Frontal cortex (tissue), 4 donors: ENCODE measurements at places on chromosomes 16 and 17. TPM values are rescaled to one million over a fixed set of nuclear protein-coding genes. Genes with fewer than 3 reads are reported as not detected.

Gene C1QTNF8
- total RNA-seq, result not detected

DNA sequence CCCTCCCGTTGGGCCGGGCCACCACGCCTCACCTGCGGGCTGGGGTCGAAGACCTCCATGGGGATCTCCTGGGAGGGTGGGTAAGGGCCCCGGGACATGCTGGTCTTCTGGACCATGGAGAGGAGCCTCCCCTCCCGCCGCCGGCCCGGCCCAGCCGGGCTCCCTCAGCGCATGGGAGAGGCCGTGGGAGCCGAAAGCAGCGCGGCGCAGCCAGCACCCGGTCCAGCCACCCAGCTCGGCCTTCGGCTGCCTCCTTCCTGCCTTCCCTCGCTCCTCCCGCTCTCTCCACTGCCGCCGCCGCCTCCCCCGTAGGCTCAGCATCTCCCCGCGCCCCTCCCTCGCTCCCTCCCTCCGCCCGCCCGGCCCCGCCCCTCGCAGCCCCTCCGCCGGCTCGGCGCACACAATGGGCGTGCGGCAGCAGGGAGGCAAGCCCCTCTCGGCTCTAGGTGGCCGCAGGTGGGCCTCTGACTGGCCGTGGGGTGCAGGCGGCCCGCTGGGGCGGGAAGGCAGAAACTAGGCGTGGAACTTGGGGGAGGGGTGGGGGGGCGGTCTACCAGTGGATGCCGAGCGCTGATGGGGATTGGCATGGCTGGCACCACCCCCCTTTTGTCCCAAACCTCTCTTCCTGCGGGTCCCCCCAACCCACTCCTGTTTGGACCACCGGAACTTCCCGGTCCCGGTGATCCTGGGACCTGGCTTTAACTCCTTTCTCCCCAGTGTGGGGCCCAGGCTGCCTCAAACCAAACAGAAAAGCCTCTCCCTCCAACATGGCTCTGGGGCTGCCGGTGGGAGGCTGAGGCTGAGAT, at the start of gene CACNB1:
Gene CACNB1 (minus strand): TSS at position 290 of the 806 bp plus-strand sequence. CDS start 174 bp downstream, at position 116.
- DNase-seq, result peak; percentile 81

DNA sequence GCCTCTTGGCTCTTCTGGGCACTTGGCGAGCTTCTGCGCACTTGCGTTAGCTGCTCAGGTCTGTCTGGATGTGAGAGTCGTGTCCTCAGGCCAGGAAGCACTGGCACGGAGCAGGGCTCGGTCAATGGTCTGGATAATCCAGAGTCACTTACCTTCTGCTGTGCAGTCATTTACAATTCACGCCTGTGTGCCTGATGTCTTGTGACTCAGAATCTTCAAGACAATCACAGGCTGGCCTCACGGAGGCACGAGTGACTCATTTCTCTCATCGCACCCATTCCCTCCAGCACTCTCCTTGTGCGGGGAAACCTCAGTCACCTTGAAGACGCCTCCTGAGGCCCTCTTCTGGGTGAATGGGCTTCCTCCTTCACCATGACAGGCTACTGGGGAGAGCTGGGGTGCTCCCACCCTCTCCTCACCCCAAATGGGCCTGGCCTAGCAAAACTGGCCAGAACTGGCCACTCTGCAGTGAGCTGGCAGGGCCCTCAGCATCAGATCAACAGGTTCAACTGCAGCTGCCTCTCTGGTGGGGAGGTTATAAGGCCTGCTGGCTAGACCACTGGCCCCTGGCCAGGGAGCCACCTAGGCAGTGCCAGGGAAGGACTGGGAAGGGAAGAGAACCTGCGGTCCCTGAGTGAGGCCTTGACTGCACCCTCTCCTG, 1.9 kb upstream of the CAPN15 start:
- DNase-seq, result no peak

- no peak for DNase-seq
Observed at GRCh38 chr17:34920676-34921075, 40.6 kb downstream of the CCT6B start.

Gene TP53TG3
- not detected for total RNA-seq

- no peak for DNase-seq
Observed at GRCh38 chr16:89410322-89410721, 80.0 kb downstream of the ANKRD11 start.

DNA sequence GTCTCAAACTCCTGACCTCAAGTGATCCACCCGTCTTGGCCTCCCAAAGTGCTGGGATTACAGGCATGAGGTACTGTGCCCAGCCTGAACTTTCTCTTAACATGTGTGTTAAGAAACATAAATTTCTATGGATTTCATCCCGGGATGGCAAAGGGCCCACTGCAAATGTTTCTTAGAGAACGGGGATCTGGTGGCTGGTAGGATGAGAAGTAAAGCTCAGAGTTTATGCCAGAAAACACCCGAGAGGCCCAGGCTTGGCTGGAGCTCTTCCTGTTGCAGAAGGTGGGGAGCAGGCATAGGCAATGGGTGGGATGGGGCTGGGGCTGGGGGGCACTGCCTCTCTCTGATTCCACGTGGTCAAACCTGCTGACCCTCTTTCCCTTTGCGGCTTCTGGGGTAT, 5.6 kb upstream of the CARHSP1 start:
- DNase-seq, result no peak

DNA sequence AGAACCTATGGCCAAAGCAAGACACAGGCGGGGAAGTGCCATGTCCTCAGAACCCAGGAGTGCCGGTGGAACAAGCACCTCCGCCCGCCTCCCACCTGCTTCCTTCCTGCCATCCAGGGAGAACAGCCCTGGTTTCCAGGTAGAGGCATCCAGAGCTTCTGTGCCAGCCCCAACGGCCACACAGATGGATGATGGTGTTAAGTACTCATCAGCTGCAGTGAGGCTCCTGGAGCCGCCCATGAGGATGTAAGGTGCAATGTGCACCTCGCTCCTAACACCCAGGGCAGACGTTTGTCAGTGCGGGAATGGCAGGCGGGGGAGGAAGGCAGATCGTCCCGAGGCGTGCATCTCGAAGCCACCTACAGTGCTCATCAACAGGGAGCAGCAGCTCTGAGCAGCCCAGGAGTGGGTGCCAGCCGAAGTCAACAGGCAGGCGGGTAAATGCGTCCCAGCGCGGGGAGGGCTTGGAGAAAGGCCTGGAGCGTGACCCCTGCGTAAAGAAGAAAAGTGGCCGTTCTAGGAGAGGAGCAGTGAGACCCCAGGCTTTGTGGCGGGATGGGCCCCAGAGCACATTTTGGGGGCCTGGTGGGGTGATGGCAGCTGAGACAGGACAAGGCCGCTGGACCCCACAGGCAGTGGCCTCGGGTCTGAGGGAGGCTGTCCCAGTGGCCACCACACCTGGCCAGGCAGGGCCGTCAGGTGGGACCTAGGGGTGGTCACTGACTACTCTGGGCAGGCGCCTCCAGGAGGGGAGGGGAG, 46.1 kb upstream of the ACSF3 start:
- no peak for DNase-seq

- DNase-seq, result no peak
Observed at GRCh38 chr17:78343187-78343542, 16.7 kb downstream of the SOCS3 start.

- peak; percentile 11 for DNase-seq
Observed at GRCh38 chr17:77498791-77499698, 358.3 kb downstream of the SEC14L1 start.

DNA sequence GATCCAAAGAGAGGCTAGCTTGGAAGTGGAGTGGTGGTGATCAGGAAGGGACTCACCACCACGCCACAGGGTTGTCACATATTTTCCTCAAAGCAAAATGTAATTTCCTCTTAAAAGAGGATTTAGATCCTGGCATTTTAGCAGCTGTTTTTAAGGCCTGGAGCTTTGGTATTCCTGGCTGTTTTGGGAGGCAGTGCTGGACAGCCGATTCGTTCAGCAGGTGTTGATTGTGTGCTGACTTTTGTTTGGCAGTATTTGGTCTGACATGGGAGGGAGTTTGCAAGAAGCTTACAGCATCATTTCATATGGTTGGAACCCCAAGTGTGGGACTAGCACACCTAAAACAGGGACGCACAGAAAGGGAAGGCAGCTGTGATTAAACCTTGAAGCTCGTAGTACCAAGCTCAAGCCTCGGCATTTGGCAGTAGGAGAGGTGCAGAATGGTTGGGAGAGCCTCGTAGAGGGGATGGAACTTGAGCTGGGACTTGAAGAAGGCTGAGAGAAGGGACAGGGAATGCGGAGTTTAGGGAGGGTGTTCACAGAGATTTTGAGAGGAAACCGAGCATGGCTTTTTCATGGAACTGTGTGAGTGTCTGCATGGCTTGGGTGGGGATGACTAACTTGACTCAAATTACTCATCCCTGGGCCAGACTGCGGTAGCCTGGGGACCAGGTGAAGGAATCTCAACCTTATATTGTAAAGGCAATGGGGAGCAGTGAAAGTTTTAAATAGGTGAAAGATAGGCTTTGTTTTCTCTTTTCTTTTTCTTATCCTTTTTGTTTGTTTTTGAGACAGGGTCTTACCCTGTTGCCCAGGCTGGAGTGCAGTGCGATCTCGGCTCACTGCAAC, 52.3 kb downstream of the RPTOR start:
- DNase-seq, result no peak

Gene NAGPA
- total RNA-seq, result 14.7 TPM

DNA sequence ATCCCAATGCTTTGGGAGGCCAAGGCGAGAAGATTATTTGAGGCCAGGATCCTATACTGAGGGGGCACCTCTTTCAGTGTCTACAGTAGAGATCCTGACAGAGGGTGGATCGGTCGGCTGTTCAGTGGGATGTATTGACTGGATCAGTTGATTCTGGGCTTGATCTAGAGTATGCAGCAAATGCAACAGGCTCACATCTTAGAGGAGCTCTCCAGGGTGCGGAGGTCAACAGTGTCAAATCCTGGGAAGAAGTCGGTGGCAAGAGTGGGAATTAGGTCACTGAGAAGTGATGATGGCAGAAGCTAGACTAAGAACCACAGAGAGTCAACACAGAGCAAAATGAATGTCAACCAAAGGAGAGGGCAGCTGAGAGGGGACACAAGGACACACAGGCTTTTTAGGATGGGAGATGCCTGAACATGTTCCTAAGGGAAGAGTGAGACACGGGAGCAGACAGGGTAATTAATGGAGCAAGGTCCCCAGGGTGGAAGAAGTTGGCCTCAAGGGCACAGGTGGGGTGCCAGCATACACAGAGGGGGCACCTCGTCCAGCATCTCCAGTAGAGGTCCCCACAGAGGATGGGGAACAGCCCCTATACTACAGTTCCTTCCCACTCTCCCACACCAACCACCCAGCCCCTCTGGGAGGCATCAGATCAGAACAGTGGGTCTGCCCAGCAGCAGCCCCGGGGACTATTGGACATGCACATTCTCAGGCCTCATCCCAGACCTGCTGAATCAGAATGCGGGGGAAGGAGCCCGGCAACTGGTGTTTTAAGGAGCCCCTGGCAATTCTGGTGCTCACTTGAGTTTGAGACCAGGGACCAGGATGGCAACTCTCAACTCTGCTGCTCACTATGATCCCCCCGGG, 10.0 kb upstream of the CYTH1 start:
- no peak for DNase-seq

Gene WNK4
- 0.41 TPM for total RNA-seq

DNA sequence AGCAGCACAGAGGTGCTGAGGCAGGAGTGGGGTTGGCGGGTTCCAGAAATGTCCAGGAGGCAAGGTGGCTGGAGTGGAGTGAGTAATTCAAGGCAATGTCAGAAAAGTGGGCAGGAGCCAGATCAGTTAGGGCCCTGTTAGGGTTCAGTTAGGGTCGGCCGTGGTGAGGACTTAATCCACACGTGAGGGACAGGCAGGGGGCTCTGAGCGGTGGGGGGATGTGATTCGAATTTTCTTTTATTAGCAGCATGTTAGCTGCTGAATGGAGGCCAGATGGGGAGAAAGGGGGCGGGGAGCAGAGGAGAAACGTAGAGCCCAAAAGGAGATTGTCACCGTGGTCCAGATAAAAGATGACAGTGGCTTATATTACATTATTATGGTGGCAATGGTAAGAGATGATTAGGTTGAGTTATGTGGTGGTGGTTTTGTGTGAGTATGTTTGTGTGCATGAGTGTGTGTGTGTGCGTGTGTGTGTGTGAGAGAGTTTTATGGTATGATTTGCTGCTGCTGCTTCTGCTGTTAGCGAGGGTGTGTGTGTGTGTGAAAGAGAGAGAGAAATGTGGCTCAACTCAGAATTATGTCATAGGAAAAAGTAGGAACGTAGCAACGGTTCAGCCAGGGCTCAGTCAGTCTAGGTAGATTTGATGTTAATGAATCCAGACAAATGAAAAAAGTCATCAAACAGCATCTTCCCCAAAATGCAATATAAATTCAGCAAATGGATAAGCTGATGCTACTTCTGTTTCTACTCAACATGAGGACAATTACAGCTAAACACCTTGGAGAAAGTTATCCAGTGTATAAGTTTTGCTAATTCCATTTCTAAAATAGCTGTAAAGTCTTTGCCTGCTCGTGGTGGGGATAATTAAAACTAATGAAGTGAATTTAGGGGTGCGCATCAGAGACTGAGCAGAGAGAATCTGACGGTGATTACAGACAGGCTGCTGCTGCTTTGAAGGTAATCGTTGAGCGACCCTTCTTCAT, 390.6 kb downstream of the HAPSTR1 start:
- DNase-seq, result no peak
